GM12891 (cell line): ENCODE measurements at places on chromosomes 1 and 21.

- DNase-seq = no peak
Measured at GRCh38 chr1:67834246-67834877, 1.1 kb upstream of the GNG12 start.

GRCh38 chr1:218368686-218369085 lies 23.6 kb downstream of the TGFB2 start:
- no peak for DNase-seq

DNA sequence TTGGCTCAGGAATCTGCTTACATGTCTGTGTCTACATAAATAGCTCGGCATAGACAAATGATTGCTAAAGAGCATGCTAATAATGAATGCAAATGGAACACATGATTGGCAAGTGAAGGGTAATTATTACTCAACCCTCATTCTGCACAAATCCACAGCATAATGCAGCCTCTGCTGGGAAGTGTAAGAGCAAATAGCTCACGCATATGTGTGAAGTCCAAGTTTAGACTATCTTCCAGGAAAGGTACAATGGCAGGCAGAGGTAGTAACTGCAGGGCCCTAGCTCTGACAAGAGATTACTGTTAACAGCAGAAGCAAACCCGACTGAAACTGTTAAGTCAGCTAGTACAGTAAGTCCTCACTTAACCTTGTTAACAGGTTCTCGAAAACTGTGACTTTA lies 7.0 kb upstream of the IL6R start:
- DNase-seq = no peak

DNA sequence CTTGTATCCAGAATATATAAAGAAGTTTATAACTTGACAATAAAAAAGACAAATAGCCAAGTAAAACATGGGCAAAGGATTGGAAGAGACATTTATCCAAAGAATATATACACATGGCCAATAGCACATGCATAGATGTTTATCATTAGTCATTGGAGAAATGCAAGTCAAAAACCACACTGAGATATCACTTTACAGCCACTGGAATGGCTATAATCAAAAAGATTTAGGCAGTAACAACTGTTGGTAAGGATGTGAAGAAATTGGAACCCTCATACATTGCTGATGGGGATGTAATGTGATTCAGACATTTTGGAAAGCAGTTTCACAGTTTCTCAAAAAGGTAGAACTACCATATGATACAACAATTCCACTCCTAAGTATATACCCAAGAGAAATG lies 51.1 kb downstream of the SLC44A5 start:
- no peak for DNase-seq

GRCh38 chr1:224509907-224510306 lies 75.3 kb upstream of the WDR26 start:
- no peak for DNase-seq

DNA sequence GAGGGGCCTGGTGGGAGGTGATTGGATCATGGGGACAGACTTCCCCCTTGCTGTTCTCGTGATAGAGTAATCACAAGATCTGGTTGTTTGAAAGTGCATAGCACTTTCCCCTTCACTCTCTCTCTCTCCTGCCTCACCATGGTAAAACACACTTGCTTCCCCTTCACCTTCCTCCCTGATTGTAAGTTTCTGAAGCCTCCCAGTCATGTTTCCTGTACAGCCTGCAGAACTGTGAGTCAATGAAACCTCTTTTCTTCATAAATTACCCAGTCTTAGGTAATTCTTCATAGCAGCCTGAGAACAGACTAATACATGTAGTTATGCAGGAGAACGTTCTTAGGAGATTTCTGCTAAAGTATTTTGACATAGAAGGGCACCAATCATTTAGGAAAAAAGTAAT lies 59.9 kb upstream of the FBXO28 start:
- DNase-seq = no peak

DNA sequence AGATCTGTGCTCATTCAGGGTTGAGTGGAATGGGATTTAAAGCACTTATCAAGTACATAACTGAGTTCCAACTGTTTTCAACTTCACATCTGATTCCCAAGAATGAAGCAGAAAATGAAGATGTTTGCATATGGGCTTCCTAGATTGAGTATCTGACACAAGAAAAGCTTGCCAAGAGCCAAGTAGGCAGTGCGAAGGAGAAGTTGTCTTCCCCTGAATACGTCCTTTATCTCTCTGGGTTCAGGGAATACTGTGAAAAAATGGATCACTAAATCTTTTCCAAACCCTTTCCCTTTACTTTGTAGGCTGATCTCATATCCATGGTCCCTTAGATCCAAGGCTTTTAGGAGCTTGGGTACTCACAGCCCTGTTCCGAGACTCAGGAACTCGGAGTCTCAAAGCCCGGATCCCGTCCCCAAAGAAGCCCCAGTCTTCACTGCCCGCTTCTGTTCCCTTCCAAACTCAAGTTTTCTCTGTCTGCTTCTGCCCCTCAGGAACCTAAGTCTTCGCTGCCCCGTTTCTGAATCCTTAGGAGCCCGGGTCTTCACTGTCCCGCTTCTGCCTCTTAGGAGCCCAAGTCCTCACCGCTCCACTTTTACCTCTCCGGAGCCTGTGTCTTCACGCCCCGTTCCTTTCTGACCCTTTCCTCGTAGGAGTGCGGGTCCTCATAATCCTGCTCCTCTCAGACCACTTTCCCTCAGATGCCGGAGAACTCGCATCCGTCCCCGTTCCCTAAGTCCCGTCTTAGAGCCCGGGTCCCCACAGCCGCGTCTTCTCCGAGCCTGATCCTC lies 616 bp downstream of the TAF12 start:
- no peak for DNase-seq

GRCh38 chr1:184615301-184615700 lies 139.4 kb downstream of the EDEM3 start:
- DNase-seq = no peak

DNA sequence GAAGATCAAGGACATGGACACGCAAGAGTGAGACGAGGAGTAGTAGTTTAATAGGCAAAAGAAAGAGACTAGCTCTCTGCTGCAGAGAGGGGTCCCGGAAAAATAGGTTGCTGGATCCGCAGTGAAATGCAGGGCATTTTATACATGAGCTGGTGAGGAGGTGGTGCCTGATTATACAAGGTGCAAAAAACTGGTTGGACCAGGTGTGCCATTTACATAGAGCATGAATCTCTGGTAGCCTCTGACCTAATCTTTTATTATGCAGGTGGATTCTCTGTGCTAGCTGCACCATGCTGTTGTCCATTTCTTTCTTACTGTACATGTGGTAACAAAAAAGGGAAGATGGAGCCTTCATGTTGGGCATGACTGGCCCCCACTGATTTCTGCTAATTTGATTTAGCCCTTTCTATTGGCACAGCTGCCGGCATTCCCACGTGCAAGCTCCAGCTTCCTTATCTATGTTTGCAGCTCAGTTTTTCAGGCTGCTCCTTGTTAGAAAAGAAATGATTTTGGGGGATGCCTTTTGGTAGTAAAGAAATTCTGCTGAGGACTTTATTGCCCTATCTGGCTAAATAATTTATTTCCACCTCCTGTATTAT lies 548.1 kb downstream of the BRINP3 start:
- no peak for DNase-seq

- DNase-seq = no peak
Measured at GRCh38 chr1:25816112-25816718, 3.5 kb upstream of the MTFR1L start.

DNA sequence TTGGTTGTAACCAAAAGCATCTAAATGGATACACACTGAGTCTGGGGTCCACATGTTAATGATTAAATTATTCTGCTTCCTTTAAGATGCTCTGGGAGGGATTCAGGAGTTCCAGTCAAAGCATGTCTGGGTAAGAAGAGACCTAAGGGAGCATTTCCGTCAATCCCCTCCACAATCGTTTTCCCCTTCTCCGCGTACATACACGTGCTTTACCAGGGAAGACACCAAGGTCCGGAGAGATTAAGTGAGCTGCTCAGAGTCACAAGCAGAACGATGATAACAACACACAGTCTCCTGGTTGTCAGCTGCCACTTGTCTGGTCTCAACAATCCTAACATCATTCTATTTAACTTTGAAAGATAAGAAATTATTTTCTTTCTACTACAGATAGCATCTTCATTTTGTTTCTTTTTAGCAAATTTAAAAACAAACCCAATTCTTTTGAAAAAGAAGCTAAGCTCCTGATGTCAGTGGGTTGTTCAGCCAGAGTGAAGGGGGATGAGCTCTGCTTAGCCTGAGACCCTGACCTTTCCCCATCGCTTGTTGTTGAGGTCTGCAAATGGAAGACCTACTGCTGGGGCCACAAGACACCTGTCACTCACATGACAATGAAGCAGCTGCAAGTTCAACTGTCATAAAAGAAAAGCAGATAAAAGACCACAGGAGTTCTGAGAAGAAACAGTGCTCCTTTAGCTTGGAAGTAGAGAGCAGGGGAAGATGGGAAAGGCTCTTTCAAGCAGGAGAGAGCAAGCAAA lies 4.5 kb downstream of the PAFAH2 start:
- no peak for DNase-seq

- DNase-seq = no peak
Measured at GRCh38 chr1:168561989-168562388, 14.4 kb upstream of the XCL1 start.

GRCh38 chr1:170316270-170316669 lies 170.5 kb downstream of the NTMT2 start:
- no peak for DNase-seq

DNA sequence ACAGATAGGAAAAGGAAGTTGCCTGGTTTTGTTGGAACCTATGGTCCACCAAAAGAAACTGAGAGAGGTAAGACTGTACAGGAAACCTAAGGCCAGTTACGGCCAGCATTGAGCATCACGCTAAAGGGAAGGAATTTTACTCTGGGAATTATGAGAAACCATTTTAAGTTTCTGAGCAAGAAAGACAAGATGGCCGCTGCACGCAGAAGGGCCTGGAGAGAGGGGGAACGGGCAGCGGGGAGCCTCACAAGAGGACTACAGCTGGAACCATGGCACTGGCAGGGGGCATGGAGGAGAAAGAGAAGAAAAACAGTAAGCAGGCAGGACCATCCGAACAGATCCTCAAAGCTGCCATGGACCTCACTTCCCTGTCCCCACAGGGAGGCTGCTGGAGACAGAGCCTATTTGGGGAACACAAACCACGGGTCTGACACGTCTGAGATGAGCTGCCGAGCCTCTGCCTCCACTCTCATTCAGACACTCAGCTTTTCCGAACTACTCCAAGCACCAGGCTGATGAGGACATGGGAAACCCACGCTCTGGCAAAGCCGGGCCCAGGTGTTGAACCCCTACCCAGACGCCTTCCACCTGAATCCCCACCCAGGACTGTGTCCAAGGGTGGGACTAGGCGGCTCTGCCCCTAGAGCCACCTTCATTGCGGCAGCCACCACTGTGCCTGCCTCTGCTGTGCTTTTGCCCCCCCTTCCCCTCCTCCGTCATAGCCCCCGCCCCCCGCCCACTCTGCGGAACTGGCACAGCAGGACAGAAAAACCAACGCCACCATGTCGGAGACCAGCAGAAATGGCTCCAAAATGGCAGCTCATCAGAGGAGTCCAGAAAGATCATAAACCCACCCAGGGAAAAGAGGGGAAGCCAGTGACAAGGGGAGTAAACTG lies 69.0 kb downstream of the CD46 start:
- DNase-seq = no peak

- no peak for DNase-seq
Measured at GRCh38 chr21:18382141-18382540, 21.4 kb downstream of the TMPRSS15 start.

DNA sequence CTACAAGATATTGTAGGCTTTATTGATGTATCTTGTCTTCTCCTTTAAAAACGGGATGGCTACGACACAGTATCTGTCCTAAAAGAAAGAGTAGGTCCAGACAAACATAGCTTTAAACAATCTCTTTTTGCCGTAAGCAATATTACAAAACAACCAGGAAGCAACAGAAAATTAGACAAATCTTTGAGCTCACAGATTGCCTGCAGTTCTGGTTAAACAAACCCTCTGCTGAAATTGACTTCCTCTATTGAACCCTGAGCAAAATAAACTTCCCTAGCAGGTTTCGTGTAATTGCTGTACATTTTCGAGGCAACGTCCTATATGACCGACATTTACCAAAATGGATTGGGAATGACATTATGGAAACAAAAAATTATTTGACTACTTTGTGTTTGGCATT lies 50.6 kb downstream of the CHML start:
- DNase-seq = no peak

DNA sequence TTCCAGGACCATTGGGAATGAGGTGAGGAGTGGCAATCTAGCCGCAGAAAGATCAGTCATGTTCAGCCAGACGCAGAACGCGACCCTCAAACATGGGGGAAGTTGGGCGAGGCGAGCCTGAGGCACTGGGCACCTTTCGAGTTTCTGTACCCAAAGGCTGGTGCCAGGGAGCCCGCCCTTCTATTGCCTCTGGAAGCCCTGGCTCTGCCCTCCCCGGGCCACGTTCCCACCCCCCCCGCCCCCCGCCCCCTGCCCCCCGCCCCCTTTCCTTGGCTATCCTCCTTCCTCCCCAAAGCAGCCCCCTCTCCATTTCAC lies 2.2 kb upstream of the ZBTB7B start:
- DNase-seq = no peak

- DNase-seq = no peak
Measured at GRCh38 chr1:15941044-15941840, 34.7 kb downstream of the ZBTB17 start.

- DNase-seq = no peak
Measured at GRCh38 chr1:29330089-29330488, 93.8 kb downstream of the PTPRU start.

DNA sequence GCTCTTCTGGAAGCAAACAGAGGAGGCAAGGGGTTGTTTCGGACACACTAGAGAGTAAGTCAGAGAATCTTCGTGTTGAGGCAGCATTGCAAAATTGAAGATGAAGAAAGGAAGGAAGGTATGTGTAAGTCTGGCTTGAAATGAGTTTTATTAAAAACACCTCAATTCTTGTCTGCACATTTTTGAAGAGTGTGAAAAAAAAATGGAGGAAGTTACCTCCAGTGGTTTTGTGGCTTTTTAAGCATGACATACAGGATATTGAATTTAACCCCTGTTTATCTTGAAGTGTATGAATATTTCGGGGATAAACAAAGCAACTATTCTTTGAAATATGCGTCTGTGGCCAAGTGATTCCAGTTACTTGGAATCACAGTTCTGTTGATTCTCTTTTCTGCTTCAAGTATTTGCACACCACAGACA lies 203.2 kb upstream of the SGIP1 start:
- DNase-seq = no peak

- no peak for DNase-seq
Measured at GRCh38 chr21:29149808-29150425, 19.5 kb downstream of the MAP3K7CL start.

DNA sequence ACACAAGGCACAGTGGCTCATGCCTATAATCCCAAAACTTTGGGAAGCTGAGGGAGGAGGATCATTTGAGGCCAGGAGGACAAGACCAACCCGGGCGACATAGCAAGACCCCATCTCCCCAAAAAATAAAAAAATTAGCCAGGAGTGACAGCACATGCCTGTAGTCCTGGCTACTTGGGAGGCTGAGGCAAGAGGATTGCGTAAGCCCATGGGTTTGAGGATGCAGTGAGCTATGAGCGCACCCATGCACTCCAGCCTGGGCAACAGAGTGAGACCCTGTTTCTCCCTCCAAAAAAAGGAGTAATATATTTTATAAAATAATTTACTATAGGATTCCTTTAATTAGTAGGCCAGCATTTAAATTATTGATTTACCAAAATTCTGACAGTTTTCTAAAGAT lies 89.8 kb downstream of the ACBD6 start:
- no peak for DNase-seq

GRCh38 chr1:204920511-204920910 lies 49.8 kb downstream of the NFASC start:
- DNase-seq = no peak
